ENCODE measurements at places on chromosomes 7 and 10.
A peak's percentile ranks its signal among the peaks of the same experiment; 100 is the strongest.

DNA sequence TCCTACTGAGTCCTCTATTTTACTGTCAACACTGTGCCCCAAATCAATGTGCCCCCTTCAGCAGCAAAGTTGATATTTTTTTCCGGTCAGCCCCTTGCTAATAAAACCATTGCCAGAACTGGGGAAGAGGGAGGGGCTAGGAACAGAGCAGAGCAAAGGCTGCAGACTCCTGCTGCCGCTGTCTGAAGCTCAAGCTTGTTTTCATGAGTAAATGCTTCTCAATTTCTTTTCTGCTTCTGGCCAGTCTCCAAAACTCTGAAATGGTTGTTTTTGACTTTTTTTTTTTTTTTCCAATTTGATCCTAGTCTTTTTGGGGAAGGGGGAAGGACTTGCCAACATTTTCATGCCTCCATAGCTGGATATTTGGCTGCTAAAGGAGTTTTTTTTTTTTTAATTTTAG, 26.7 kb upstream of the PROSER2 start:
- DNase-seq, result no peak

DNA sequence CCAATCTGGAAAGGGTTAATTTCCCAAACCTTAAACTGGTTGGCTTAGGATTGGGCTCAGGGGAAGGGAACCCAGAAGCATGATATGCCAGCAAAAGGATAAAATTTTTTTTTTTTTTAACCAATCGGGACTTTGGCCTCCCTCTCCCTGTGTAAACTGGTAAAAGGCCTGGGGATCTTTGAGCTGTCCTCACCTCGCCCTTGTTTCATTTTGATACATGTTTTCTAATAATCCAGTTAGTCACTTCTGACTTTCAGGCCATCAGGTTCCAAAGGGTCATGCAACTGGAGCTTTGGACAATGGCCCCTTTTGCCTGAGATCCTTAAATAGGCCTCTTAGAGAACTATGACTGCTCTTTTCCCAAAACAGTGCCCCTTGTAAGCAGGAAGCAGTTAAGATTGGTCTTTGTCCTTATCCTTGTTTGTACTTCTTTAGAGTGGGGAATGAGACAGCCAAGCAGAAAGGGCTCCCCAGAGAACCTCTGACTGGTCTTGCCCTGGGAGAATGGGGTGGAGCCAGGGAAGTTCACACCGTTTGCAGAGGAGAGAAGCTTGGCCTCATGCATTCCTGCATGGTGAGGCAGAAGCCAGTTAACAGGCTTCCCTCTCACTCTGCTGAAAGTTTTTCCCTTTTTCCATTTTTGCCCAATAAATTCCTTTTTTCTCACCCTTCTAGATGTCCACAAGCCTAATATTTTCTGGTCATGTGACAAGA, 424.2 kb upstream of the CNTNAP2 start:
- no peak for DNase-seq

- no peak for DNase-seq
Measured at GRCh38 chr10:77537720-77538373, 99.8 kb downstream of the KCNMA1 start.

- DNase-seq, result no peak
Measured at GRCh38 chr7:75858410-75858809, 20.4 kb upstream of the RHBDD2 start.

DNA sequence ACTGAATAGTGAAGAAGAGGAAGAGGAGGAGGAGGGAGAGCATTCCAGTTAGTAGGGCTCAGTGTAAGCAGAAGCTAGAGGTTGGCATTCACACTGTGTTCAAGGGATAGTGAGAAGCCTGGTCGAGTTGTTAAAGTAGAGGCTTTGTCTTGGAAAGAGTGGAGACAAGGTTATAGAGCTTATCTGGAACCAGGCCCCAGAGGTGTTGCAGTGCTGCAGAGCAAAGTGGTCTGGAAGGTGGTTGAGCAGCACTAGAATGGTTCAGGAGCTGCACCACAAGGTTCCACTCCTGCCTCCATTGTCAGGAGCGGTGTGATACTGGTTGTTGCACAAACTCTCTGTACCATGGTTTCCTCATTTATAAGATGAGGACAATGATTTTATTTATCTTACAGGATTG, 8.8 kb upstream of the PCGF5 start:
- DNase-seq, result no peak

- no peak for DNase-seq
Measured at GRCh38 chr7:128742206-128742605, 3.0 kb downstream of the CALU start.

DNA sequence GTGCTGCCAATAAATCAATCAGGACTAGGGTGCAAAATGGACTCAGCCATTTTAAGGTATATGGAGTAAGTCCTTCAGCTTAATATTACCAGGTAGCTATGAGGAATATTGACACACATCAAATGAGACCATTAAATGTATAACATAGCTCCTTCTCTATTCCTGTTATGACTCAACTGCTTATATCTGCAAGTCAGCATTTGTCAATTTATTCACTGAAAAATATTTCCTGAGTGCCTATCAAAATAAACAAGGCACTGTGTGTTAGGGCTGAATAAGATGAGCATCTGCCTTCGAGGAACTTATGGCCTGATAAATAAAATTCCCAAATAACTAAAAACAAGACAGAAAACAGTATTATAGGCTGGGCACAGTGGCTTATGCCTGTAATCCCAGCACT, 113.8 kb downstream of the CDK6 start:
- DNase-seq, result no peak

- DNase-seq, result no peak
Measured at GRCh38 chr7:35677582-35678356, 17.2 kb downstream of the HERPUD2 start.

- no peak for DNase-seq
Measured at GRCh38 chr7:33868166-33868565, 37.2 kb upstream of the BMPER start.

GRCh38 chr10:7426349-7426748, 15.5 kb upstream of the SFMBT2 start:
- no peak for DNase-seq

DNA sequence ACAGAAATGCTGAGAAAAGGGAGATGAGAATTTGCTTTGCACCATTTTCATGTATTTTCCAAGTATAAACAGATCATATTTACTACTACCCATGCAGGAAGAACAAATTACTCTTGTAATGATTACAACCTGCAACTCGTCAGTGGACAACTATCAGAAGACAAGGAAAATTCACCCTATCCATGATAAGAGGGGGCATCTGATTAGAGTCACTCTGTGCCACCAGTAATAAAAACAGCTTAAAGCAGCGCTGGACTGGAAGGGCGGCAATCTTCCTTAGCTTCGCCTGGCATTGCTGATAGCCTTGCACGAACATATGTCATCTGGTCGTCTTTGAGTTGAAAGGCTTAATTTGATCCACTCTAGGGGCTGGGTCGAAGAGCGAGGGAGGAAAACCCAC, 162.7 kb downstream of the SFMBT2 start:
- no peak for DNase-seq

GRCh38 chr7:129213828-129214227, 11.0 kb upstream of the AHCYL2 start:
- no peak for DNase-seq

- DNase-seq, result no peak
Measured at GRCh38 chr10:6563075-6563474, 17.0 kb downstream of the PRKCQ start.

DNA sequence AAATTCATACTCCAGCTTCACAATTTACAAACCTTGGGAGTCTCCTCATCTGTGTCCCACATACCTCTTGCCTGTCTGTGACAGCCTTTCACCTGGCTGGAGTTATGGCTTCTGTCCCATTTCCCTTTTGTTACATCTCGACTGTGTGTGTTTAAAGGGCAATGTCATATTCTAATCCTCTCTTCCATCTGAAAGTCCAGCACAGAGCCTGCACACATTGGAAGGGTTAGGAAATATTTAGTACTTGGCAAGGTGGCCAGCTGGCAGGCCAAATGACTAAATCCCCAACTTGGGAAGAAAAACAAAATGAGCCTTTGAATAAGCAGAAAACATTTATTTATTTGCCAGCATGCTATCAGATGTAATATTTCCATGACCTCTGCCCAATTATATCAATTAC, 120.1 kb upstream of the STK17A start:
- no peak for DNase-seq

DNA sequence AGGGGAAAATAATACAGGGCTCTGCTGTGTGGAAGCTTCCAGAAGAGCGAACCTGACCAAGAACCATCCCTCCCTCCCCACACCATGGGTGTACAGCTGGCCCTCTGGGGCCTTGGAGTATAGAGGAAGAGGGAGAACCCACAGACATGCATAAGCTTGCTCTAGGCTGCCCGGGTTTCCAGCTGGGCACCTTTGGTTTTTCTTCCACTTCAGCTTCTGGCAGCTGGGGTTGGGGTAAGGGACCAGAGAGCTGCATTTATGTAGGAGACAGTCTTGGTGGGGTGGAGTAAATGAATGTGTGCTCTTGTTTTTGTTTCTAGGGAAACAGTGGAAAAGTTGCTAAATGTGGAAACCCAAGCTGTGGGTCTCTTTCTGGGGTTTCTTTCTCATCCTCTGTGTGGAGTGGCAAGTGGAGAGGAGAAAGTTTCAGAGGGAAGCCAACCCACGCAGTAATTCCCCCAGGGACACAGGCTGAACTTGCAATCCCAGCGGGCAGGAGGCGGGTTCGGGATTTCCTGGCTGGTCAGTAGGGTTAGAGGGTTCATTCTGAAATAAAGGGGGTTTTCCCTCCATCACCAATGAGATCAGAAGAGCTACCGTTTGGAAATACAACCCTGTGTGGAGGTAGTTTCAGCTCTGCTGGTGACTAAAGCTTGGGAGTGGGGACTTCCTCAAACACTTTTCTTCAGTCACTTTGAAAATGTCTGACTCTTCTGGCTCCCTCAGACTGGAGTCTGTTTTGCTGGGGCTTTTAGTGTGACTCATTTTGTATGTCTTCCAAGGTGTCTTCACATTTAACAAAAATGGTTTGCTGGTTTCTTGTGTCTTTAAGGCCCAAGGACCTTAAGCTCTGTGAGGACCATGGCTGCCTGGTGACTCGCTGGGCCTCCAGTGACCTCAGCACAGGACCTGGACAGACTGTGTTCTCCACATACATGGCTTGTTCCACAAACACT, 22.2 kb upstream of the SRGN start:
- peak; percentile 20 for DNase-seq

Data from stimulated activated effector memory CD8-positive, alpha-beta T cell treated with anti-CD3 and anti-CD28 coated beads, Interleukin-12 subunit alpha, Interleukin-12 subunit beta, amount 100 ng/mL, for 72 hours (primary cell).